Choroid plexus epithelial cell (primary cell): ENCODE measurements at places on chromosomes 11 and 22.

- no peak for DNase-seq
Observed at GRCh38 chr11:123344790-123345357, 85.2 kb upstream of the GRAMD1B start.

DNA sequence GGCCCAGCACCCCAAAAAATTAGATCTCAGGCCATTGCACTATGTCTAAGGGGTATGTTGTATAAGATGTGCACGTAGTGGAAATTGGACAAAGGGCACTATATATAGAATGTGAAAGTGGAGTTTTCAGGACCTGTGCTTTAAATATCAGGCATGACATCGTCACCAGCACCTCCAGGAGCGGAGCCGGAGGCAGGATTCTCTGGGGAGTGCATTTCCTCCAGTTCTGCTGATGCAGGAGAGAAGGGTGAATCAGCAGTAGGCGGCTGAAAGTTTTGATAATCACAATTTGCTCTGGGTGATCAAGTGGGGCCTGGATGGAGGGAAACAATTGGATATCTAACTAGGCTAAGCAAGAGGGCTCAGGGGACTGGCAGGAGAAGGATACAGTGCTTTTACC, 69.1 kb upstream of the NTM start:
- no peak for DNase-seq

- no peak for DNase-seq
Observed at GRCh38 chr22:49101873-49102272, 725.8 kb downstream of the BRD1 start.

- DNase-seq, result no peak
Observed at GRCh38 chr11:30596832-30597231, 10.7 kb upstream of the MPPED2 start.

DNA sequence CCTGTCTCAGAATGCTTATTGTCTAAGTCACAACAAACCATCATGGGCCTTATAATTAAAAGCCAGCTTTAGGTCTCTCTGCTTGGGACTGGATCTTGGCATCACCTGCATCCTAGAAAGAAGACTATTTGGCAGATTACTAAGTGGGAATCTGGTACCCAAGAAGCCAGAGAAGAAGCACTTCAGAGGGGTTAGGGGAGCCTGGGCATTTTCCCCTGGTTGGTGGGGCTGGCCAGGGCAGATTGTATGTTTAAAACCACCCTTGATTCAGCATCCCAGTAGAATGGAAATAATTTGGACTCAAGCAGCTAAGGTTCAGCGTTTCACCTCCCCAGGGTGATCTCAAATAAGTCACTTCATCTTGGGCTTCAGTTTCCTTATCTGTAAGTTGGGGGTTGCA, 193.7 kb downstream of the MIAT start:
- no peak for DNase-seq

DNA sequence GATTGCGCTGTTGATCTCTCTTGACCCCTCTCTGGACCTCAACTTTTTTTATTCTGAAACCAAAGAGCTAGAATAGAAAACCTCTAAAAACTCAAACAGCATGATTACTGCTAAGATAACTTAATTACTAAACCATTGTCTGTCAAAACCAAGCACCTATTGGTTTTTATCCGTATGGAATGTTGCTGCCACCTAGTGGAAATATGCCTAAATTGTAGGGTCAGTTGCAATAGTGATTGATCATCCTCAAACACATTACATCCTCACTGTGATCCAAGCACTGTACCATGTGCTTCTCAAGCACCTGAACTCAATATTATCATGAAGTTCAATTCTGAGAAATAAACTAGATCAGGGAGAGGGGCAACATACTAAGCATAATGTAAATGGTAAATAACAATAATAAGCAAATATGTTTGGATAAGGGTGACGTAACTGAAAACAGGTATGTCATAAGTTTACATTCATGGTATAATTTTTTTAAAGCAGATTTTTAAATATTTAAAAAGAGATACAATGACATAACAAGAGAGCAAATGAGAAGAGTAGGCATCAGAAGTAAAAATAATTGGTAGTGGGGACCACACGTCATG, 3.8 kb upstream of the OR5A2 start:
- peak; percentile 69 for DNase-seq

- DNase-seq, result peak; percentile 26
Observed at GRCh38 chr11:35419184-35419829, at the start of gene SLC1A2. Gene SLC1A2, minus strand, starts transcription at chr11:35419558. Its CDS starts 592 bp downstream, at chr11:35418966.

DNA sequence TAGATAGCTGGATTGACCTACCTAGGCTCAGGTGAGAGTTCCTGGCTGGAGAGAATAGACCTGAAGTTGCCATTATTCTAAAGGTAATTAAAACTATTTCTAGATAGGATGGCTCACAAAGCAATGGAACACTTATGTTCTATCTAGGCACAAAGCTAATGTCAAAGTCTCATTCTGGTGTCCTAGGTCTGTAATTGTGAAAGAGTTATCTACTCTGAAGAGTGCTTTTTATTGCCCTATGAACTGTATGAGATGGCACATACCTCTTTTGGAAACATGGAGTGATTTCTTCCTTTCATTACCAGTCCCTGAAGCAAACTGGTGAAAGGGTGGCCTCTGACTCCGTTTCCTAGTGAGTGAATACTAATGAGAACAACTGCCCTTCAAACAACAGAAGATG, 80.3 kb downstream of the MTNR1B start:
- no peak for DNase-seq

DNA sequence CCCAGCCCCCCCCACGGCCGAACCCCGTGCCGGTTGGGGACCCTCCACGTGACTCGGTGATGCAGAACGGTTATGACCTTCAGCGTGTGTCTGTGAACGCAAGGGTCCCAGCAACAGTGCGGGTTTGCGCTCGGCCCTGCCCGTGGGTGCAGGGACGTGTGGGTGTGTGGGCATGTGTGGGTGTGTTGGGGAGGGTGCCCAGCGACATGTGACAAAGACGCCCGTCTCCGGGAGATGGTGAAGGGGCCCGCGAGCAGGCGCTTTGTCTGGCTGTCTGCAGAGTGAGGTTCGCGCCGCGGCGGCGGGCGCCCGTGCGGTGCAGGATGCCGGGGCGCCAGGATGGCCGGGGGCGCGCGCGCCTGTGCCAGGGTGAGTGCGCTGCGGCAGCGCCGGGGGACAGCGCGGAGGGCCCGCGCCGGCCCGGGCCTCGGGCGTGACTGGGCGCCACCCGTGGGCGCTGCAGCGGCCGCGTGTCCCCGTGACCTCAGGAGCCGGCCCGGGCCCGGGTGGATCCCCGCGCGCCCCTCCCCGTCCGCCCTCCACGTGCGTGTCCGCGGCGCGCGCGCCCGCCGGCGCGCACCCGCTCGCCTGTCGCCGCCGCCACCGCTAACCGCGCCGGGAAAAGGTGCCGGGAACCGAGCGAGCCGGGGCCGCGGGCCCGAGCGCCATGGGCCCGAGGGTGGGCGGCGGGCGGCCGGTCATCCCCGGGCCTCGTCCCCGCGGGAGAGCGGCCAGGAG, at the start of gene LRFN4:
Gene LRFN4 (plus strand): TSS at position 569 of the 738 bp plus-strand sequence. CDS start 681 bp downstream, outside the sequence.
- DNase-seq, result no peak

DNA sequence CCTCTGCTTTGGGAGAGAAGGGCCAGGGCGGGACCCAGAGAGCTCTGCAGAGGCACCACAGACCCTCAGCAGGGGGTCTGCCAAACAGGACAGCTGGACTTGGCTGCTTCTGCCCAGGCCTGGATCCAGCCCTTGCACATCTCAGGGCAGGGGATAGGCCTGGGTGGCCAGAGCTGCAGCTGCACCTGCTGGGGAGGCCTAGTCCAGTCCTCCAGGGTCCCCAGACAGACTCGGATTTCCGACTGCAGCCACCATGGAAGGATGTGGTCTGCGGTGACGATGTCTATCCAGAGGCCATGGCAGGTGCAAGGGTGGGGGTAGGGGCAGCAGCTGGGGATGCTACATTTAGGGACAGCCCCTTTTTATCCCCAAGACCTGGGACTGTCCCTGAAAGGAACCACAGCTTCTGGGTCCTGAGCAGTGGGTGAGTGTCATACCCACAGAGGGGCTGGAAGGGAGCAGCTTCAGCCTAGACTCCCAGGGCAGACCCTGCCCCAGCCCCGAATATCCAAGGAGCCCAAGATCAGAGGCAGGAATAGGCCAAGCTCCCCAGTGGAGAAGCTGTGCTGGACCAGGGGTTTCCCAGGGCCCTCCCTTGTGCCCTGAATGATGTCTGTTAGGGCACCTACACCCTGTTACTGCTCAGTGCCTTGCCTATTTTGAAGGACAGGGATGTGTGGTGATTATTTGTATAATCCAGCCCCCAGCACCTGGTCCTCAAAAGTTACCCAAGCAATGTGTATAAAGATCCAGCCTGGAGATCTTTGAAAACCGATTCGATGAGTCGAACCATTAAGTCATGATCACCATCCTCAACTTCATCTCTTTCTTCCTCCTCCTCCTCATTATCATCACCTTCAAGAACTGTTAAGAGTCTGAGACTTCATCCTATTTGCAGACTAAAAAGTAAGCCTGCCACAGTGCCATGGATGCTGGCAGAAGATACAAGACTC, 2.5 kb upstream of the IGLL5 start:
- DNase-seq, result no peak

GRCh38 chr22:17077255-17077654, 7.5 kb upstream of the IL17RA start:
- DNase-seq, result peak; percentile 72

DNA sequence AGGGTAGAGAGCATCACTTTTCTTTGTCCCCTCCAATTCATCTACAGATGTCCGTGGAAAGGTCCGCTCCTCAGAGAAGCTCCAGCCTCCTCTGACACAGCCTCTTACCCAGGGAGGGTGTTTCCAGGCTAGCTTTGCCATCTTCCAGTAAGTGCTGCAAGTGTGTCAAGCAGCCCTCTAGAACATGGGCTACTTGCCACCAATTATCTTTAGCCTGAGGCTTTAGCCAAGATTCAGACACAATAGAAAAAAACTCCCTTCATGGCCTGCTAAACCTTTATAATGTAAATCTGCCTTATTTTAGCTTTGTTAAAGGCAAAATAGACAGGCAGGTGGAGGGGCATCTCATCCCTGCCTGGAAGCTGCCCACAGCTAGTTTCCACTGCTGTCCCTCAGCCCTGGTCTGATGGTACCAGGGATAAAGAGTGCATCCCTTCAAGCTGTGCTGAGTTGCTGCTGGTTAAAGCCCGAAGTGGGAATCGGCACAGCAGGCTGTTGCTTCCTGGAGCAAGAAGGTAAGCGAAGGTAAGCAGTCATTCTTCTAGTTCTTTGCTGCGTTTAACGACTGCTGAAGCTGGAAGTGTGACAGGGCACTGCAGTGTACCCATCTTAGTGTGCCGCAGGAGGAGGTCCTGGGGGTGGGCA, 190.1 kb upstream of the E2F8 start:
- DNase-seq, result no peak

DNA sequence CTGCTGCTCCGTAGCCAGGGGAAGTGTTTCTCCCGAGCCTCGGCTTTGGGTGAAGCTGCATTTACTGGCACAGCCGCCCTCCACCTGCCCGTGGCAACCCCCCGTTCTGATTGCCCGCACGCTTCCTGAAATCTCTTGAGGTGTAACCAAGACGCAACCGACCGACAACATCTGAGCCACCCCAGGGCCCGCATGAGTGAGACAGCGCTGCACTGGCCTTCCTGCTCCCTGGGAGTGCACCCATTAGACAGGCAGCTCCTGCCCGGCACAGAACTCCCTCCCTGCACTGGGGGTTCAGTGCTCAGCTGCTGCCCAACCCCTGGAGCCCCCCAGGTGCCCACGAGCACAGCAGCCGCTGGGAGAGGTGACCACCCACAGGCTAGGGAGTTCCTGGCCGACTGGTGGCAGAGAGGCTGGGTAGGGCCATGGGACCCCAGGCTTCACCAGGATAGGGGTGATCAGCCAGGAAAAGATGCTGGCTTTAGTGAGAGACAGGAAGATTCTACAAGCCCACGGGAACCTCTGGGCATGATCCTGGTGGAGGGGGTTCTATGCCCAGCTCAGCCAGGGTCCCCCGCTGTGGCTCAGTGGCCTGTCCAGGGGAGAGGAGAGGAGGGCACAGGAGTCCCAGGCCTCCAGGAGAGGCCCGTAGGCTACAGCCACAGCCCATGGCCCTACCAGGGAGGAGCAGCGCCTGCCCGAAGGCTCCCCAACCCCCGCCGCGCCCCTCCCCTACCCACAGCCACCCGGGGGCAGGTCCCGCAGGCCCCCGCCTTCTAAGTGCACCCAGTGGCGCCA, 14.6 kb downstream of the PLXNB2 start:
- DNase-seq, result no peak

DNA sequence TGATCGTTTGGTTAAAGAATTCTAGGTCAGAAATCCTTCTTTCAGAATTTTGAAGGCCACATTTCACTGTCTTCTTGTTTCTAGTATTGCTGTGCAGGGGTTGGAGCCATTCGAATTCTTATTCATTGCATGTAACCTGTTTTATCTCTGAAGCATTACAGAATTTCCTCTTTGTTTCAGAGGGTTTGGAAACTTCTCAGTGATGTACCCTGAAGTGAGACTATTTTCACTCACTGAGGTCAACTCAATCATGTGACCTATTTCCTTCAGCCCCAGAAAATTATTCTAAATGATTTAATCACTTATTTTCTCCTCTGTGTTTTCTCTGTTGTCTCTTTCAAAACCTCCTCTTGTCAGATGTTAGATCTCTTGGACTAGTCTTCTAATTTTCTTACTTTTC, 147.8 kb downstream of the ENTHD1 start:
- DNase-seq, result no peak

GRCh38 chr11:74570266-74571061, 21.9 kb upstream of the POLD3 start:
- DNase-seq, result peak; percentile 80

- DNase-seq, result no peak
Observed at GRCh38 chr11:72300268-72300667, 56.3 kb upstream of the PHOX2A start.

- no peak for DNase-seq
Observed at GRCh38 chr11:133961890-133962289, 5.1 kb upstream of the IGSF9B start.

DNA sequence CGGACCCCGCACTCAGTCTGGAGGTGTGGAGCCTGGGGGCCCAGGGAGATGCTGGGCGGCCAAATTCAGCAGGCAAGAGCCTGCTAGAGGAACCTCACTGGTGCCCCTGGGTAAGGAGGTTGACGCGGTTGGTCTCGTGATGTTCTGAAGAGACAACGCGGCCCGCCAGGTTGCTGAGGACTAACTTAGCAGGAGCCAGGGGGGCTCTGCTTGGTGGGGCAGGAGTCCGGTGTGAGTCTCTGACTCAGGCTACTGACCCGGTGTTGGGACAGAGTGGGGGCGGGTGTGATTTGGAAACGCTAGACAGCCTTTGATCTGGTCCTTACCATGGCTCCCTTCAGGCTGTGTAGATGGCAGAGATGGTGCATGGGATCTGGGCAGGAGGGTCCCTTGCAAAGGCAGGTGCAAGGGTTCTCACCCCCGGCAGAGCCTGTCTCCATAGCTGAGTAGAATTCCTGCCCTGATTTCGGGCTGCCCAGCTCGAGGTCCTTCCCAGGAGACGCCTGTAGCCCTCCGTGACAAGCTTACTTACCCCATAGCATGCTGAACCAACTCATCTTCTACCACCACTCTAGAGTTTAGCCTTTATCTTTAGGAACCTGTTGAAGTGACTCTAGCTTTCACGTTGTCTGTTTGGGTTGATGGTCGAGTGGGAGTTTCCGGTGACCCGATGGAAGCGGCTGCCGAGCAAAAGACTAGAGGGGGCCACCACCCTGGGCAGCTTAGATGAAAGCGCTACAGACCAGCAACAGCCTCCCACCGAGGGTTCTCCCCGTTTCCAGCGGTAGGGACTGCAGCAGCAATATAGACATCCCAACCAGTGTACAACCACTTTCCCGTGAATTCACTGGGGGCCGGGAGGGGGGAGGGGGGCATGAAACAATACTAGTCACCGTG, 38.4 kb downstream of the KCNC1 start:
- no peak for DNase-seq
